ENCODE measurements at places on chromosomes 16 and 17.
A peak's percentile ranks its signal among the peaks of the same experiment; 100 is the strongest.

DNA sequence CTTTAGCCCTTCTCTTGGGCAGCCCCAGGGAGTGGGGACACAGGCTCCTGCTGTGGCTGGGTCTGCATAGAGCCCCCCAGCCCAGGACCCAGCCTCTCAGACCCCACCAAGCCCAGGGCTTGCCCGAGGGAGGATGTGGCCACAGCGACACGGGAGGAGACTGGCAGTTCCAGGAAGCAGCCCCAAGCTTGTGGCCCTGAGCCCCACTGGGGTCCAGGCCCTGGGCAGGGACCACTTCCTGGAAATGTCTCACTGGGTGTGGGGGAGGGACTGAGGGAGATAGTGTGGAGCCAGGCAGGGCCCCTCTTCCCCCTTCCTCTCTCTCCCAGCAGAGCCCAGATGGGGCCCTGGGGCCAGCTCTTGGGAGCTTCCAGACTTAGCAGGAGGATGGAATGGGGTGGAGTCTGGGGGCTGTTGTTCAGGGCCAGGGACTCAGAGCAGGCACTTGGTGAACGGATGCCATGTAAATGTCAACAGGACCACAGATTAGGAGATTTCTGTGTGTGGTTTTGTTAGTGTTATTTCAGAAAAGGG is 35.3 kb downstream of the ADGRG5 start:
- DNase-seq = peak; percentile 80

GRCh38 chr17:57915985-57916757 is 39.0 kb downstream of the CUEDC1 start:
- DNase-seq = no peak

GRCh38 chr16:85872734-85873133 is 26.2 kb upstream of the IRF8 start:
- DNase-seq = no peak

- DNase-seq = no peak
Observed at GRCh38 chr16:57964157-57964700, 6.7 kb downstream of the CNGB1 start.

- peak; percentile 72 for DNase-seq
Observed at GRCh38 chr16:89361751-89362539, 128.4 kb downstream of the ANKRD11 start.

- DNase-seq = no peak
Observed at GRCh38 chr16:56607109-56607618, 1.2 kb upstream of the MT2A start.

DNA sequence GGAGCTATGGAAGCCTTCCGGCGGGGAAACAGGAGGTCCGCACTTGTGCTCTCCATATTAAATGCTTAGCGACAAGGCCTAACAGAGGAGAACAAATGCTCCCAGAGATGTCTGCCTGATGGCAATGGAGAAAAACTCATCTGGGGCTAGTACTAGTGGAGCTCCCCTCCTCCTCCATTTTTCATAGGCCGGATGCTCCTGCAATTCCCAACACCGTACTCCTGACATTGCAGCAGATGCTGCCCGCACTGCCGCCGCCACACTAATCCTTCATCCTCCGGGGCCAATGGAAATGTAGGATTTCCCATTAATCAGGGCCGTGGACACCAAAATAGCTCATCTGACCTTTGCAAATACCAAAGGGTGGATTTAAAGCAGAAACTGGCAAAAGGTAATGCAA is 27.5 kb downstream of the TOM1L2 start:
- DNase-seq = no peak

DNA sequence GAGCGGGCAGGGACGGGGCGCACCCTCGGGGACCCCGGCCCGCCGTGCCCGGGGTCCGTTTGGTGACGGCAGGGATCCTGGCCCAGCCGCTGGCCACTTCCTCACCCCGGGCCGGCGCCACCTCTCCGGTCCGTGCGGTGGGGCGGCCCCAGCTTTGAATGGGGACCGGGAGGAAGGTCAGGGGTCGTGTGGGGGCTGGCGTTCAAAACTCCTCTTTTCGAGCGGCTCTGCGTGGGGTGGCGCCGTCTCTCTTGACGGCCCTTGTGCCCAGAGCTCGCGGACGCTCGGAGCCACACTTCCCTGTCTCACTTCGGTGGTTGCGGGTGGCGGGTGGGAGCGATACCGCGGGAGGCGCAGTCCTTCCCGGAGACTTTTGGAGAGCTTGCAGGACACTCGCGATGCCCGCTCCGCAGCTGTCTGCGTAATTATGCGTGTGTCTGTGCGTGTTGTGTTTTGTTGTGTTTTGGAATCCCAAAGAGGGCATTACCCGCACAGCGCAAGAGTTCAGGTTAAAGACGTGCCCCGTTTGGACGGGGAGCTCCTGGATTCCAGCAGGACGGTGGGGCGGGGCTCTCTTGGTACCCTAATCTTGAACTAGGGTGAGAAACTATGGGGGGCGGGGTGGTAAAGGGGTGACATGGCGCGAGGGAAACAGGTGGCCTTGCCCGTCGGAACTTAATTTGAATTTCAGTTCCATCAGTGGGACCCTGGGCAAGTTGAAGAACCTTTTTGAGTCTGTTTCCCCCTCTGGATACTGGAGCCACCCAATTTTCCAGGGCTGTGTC is 637 bp downstream of the PLCG2 start:
- peak; percentile 63 for DNase-seq

DNA sequence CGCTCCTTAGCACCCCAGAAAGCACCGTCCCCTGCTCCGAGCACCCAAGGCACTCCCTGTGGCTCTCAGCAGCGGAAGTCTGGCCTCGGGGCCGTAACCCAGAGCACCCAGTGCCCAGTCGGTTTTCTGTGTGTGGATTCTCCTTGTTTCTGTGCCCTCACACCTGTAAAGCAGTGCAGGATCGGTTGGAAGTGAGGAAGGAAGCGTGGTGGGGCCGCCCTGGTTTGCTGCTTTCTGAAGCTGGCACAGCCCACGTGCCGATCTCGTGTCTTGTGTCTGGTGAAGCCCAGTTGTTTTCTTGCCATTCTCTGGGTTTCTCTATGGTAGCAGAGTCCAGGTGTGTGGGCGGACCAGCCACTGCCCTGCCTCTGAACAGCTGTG is 3.7 kb downstream of the ACSF3 start:
- no peak for DNase-seq

DNA sequence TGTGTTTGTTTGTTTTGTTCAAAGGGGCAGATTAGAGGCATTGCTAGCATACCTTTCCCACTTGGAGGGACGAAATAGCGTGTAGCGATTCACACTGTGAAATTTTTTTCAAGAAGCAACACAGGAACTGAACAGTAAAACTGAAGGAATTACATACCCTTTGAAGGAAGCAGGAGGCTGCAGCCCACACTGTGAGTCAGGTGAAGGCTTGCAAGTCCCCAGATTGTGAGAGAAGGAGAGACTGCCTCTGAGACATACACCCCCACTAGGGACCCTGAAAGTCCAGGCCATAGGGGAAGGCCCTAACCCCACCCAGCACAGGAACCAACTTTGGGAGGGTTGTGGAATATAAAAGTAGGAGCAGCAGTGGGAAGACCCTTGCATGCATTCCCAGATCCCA is 69.6 kb upstream of the HS3ST3A1 start:
- DNase-seq = no peak

DNA sequence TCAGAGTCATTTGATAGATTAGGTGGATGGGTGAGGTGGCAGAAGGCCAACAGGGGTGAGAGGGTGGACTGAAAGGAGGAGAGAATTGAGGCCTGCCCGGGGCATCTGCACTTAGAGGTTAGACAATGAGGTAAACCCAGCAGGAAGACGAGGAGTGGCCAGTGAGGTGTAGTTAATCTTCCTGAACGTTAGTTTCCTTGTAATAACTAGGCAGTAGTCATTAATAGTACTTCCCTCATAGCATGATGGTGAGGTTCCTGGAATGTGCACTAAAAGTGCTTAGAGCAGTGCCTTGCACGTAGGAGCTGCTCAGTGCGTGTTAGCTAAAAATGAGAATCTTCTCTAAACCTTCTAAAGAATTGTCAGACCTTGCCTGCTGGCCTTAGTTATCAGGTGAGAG is 13.5 kb upstream of the KSR1 start:
- DNase-seq = no peak

- DNase-seq = no peak
Observed at GRCh38 chr17:79555543-79555942, 55.3 kb downstream of the RBFOX3 start.

DNA sequence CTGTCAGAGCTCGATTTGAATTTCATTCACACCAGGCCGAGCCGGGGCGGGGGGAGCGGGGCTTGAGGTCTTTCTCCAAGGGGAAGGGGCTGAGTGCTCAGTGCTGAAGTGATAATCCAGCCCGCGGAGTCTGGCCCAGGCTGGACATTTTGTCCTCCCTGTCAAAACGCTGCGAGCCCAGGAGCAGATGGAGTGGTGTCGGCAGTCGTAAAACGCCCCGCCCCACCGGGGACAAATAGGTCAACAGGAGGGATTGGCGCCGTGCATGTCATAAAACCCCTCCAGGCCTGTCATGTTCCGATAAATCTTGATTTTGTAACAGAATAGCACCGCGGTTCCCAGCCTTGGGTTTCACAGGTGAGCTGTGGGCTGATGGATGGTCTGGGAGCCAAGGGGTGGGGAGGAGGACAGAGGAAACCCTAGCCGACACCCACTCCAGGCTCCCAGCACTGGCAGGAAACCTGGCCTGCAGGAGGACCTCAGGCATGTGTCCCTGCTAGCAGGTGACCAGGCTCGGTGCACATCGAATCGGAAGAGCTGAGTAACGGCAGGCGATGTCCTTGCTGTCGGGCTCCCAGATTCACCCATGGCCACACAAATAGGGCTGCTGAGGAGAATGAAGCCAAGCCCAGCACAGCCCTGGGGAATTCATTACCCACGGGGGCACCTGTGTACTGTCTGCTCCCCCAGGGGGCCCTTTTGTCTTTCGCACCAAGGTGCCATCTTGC is 341.4 kb downstream of the FOXL1 start:
- no peak for DNase-seq

DNA sequence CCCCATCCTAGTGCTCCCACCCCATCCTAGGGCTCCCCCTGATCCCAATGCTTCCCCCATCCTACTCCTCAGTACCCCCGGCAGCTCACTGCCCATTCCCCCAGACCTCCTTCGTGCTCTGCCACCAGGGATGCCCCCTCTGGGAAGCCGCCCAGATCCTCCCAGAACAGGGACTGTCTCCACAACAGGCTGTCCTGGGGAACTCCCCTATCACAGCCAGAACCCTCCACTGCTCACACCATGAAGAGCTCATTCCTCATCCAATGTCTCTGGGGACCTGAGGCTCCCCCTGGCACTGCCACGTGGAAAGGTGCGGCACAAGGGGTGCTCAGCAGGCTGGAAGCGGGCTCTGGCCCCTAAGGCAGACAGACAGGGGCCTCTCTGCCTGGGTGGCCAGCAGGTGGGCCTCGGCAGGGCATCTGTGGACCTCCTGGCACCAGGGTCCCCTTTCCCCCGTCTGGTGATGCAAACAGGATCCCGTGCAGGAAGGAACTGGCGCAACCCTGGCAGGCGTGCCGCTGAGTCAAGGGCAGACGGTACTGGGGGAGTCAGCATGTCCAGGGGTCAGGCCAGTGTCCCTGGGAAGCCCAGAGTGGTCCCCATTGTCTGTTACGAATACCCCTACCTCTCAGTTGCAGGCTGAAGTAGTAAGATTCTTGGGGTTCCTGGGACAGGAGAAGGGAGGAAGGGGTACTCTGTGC is 14.8 kb upstream of the PVALEF start:
- DNase-seq = peak; percentile 49

- DNase-seq = no peak
Observed at GRCh38 chr17:42002792-42003301, 14.4 kb downstream of the DNAJC7 start.

- no peak for DNase-seq
Observed at GRCh38 chr16:67190041-67190440, at the start of gene EXOC3L1. Gene EXOC3L1 (minus strand): TSS chr16:67190136. CDS start chr16:67189676, 460 bp downstream.

GRCh38 chr16:580141-580945 is 9.5 kb upstream of the RAB40C start:
- no peak for DNase-seq

GRCh38 chr16:3915426-3916260 is 35.1 kb upstream of the CREBBP start:
- no peak for DNase-seq

GRCh38 chr17:77862890-77863813 is 95.4 kb upstream of the TNRC6C start:
- peak; percentile 38 for DNase-seq

- no peak for DNase-seq
Observed at GRCh38 chr17:42138749-42139492, 15.9 kb downstream of the RAB5C start.

- peak; percentile 39 for DNase-seq
Observed at GRCh38 chr17:17523001-17523730, 27.0 kb upstream of the RASD1 start.

GRCh38 chr17:82013772-82014321 is 8.8 kb downstream of the CENPX start:
- DNase-seq = no peak

- no peak for DNase-seq
Observed at GRCh38 chr17:77210946-77211541, 70.3 kb downstream of the SEC14L1 start.

- no peak for DNase-seq
Observed at GRCh38 chr17:33055746-33056145, 64.1 kb downstream of the SPACA3 start.

- peak; percentile 72 for DNase-seq
Observed at GRCh38 chr16:75620326-75621169, 2.5 kb downstream of the ADAT1 start.

- DNase-seq = no peak
Observed at GRCh38 chr16:56190048-56190676, 1.1 kb upstream of the GNAO1 start.

DNA sequence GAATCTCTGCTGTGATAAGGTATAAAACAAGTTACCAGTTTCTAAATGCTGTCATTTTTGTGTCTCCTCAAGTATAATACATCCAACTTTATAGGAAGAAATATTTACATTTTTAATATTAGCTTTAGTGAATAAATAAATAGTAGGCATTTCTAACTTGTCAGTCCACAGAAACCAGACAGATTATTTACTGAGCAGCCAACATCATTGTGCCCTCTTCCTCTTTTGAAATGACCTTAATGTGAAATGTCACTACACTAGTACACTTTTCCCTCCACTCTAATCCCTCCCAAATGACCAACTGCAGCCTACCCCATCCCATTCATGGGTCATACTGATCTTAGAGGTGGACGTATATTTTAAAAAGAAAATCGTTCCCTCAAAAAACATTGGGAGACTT is 9.2 kb downstream of the STXBP4 start:
- DNase-seq = no peak

- no peak for DNase-seq
Observed at GRCh38 chr16:5336941-5337340, 239.3 kb upstream of the EEF2KMT start.

DNA sequence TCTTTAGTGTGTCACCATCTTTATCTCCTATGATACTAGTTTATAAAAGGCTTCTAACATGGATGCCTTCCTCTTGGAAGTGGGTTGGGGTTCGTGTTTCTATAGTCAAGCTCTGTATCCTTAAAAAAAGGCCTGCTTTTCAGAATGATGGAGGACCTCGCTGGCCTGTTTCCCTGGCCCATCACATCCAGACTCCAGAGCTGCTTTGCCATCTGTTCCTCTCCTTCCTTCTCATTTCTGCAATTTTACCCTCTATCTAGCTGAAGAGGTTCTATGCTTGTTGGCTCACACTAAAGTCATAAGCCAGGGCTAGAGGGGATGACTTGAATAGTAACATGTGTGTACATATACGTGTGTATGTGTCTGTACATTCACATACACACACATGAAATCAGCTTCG is 450.8 kb upstream of the HSBP1 start:
- no peak for DNase-seq
